ENCODE measurements at places on chromosomes 7 and 10.

DNA sequence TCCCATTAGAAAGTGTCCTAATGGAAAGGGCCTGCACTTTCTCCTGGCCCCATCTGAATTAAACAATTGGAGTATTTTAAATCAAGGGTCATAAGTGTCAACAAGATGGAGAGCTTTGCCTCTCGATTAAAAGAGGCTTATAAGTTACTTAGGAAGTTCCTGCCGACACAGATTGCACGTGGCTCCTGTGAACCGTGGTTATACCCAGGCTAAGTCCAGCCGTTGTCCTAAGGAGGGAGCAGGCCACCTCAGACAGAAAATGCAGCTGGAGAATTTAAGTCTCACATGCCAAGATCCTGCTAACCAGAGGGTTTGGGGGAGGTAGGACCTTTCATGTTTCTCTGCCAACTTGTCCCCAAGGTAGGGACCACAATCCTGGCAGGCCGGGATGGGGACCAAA is 626.5 kb upstream of the GALNT17 start:
- DNase-seq: no peak

GRCh38 chr10:51119441-51119840 is 45.2 kb downstream of the PRKG1 start:
- DNase-seq: no peak

- DNase-seq: no peak
Measured at GRCh38 chr7:97499204-97499603, 232.7 kb upstream of the TAC1 start.

- no peak for DNase-seq
Measured at GRCh38 chr10:101959346-101959916, 96.5 kb downstream of the ARMH3 start.

DNA sequence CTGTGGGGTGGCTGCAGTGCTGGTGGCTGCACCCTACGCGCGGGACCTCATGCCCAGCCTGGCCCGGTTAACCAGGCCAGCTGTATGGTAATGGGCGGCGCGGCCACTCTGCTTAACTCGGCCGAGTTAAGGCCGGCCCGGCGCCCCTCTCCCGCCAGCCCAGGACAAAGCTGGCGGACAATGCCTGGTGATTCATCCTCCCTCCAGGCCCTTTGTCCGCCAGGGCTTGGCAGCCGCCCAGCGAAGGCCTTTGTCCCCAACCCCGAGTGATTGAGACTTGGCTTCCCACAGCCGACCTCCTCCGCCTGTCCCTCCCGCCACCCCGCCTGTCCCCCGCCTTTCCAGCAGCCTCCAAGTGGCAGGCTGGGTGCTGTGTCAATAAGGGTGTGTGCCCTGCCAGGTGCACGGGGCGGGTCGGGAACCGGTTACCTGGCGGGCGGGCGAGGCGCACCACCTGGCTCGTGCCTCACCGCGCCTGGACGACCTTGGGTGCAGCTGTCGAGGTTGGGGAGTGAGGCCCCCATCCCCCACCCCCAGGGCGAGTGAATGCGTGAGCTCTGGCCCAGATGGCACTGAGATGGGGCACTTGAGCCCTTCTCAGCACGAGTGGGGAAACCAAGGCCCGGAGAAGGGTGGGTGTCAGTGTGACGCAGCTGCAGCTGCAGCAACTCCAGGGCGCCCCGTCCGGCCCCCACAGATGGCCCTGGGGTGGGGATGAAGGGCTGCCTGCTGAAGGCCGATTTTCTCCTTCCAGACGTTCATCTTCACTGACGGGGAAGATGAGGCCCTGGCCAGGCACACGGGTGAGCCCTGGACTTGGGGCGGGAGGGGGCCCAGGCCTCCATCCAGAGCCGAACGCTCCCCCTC is 4.6 kb downstream of the LFNG start:
- no peak for DNase-seq

- no peak for DNase-seq
Measured at GRCh38 chr10:8375137-8375536, 320.6 kb downstream of the GATA3 start.

DNA sequence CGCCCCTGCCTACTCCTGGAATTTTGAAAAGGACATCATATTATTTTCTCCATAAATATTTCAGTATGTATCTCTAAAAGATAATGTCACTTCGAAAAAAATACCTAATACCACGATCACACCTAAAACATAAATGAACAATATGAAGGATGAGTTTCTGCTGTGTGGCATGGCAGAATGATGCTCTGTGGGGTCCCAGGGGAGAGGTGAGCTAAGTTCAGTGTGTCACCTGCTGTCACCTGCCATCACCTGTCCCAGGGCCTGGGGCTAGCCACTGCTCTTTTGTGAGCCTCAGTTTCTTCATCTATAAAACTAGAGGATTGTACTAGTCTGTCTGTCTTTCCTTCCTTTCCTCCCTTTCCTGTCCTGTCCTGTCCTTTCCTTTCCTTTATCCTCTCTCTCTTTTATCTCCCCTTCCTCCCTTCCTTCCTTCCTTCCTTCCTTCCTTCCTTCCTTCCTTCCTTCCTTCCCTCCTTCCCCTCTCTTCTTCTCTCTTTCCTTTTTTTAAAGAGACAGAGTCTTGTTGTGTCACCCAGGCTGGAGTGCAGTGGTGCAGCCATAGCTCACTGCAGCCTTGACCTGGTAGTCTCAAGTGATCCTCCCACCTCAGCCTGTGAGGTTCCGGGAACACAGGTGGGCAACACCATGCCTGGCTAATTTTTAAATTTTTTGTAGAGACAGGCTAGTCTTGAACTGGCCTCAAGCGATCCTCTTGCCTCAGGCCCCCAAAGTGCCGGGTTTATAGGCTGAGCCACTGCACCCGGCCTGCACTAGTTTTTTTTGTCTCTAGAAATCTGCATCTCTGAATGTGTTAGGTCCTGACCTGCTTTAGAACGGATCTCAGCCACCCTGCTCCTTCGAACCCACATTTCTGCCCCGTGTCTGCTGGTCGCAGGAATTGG is 43.1 kb downstream of the CUX1 start:
- no peak for DNase-seq

DNA sequence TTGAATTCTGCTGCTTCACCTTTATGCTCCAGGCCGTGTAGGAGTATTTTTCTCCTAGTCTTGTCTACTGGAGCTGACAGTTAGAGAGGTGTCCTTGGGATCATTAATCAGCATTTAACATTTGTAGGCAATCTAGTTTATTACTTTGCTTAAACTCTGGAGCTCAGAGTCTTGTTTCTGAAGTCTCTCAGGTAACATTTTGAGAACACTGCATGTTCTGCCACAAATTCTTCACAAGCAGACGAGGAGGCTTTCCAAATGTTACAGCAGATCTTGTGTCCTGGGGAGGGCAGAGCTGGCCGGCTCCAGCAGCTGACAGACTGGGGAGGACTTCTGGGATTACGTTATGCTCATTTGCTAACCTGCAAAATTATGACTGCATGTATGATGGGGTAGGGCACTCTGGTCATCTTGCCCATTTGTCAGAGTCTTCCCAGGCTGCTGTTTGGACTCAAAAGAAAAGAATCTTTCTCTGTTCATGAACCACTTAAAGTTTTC is 50.5 kb downstream of the GALNT17 start:
- no peak for DNase-seq

GRCh38 chr10:114045136-114046086 is 1.7 kb downstream of the ADRB1 start:
- DNase-seq: no peak

- DNase-seq: no peak
Measured at GRCh38 chr7:82740246-82740848, 296.8 kb upstream of the CACNA2D1 start.

DNA sequence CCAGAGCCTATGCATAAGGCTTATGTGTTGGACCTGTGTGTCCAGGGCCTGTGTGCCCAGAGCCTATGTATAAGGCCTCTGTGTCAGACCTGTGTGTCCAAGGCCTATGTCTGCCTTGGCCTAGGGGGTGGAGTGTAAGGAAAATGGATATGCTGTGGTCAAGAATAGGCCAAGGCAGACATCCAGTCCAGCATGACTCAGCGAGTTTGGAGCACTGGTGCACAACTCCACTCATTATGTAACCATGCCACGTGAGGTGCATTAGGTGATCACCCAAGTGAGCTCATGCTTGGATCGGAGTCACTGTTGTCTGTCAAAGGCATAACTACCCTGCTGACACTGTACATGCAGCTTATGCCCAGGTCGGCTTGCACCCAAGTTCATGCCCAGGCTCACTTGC is 238.9 kb downstream of the CACNA2D1 start:
- DNase-seq: no peak

DNA sequence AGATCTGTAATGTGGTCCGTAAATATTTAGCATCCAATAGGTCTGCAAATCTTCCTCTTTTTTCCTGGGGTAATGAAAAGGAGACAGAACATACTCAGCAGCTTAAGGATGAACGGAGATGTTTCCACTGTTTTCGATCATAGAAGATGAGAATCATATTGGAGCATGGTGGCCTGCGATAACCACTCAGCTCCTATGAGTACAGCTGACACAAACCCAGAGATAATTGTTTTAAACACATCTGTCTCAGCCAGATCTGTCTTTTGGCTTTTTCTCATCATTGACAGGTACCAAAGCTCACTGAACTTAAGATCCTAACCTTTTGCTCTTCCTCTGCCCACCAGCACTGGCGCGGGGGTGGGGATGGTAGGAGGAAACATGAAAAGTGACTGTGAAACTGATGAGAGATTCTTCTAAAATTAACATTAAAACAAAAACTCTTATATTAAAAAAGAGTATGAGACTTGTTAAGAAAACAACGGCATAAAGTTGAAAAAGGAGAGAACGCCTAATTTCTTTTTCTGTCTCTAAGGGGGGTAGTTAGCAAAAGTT is 71.0 kb downstream of the SVOPL start:
- DNase-seq: no peak

- DNase-seq: no peak
Measured at GRCh38 chr7:42661312-42661711, 250.6 kb downstream of the C7orf25 start.

DNA sequence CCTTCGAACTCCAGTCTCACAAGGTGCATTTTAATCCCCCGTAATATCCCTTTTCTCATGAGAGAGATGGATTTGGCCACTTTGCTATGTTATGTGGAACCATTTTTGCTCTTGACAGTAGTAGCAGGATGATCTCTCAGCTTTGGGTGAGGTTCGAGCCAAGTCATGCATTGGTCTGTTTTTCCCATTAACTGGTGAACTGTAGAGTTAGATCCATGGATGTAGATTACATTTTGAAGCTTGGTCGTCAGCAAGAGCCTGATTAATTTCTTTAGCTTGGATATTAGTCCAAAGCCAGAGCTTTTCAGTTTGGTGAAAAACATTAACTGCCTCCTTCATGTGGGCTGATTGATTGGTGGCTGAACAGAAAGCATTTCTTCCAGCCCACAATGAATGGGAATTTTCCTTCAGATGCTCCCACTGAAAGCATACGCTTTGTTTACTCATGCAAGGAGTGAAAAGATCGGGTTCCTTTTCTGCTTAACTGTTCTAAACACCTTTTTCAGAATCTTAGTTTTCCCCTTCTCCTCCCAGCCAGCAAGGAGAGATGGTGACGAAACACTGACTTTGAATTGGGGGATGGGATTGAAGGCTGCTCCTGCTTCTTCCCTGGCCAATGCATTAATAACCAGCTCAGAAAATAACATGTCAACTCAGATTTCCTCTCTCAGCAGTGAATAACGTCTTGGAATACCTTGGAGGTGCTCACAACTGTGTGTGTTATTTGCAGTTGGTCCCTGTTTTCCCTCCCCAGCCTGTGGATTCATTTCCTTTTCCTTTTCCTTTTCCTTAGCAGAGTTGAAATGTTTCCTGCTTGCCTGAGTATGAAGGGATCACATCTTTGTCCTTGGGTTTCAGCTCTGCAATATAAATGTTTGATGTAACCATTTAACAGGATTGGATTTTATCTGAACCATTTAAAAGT is 351.8 kb upstream of the FZD8 start:
- no peak for DNase-seq

- no peak for DNase-seq
Measured at GRCh38 chr10:21511946-21512572, 13.4 kb downstream of the SKIDA1 start.

- DNase-seq: no peak
Measured at GRCh38 chr10:121138112-121138860, 287.1 kb downstream of the WDR11 start.

DNA sequence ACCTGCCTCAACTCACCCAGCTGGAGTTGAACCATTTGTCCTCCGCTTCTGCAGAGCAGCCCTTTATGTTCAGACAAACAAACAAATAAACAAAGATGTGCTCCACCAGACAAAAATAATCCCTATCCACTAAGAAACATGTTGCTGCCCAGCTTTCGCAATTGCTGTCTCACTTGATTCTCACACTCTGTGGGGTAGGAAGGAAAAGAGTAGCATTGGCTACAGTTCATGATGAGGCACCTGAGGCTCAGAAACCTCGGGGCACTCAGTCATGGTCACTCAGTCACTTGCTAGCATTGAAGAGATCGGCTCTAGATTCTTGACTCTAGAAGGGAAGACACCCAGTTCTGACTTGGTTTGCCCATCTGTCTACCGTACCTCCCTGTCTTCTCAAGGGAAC is 88.0 kb upstream of the ZMIZ1 start:
- no peak for DNase-seq

DNA sequence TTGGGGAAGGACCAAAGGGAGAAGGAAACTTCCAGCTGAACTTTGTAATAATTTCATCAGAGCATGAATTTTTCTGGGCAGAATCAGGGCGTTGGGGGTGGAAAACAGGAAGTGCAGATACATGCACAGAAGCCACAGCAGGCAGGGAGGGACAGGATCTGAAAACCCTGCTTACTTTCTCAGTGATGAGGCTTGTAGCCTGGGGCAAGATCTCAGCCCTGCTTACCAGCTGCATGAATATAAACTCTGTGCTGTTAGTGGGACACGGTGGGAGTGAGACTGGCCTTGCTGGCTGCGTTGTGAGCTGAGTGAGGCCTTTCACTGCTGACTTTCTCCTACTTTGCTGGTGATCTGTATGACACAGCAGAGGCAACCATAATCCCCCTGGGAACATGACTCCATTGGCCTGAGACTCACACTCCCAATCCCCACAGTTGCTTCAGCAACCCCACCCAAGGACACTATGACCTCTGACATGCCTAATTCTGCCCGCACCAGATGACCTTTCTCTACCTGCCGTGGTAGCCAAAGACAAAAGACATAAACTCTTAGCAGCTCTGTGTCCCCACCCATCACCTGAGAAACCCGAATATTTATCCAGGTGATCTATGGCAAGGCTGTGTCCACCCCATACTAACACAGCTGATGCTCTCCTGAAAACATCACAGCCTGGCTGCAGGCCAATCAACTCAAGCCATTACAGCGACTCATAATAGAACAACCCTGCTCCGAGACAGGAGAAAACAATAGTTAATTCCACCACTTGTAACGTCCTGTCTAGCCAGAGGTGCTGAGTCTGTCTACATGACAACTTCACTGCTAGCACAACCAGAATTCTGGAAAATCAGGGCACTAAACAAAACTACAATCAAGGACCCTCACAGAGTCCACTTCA is 190.7 kb upstream of the CHRM2 start:
- no peak for DNase-seq
